T-helper 17 cell (primary cell): ENCODE measurements at places on chromosomes 11 and 22.

DNA sequence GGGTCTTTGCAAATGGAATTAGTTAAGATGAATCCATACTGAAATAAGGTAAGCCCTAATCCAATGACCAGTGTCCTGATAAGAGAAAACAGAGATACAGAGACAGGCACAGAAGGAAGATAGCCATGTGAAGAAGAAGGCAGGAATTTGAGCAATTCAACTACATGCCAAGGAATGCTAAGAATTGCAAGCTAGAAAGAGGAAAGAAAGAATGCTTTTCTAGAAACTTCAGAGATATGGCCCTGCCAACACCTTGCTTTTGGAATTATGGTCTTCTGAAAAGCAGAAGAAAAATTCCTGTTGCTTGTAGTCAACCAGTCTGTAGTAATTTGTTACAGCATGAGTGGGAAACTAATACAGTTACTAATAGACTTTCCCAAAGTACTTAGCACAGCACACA is 111.3 kb downstream of the SLC17A6 start:
- DNase-seq, result no peak

GRCh38 chr11:70263363-70263762 is 7.1 kb upstream of the PPFIA1 start:
- no peak for DNase-seq

- DNase-seq, result no peak
Measured at GRCh38 chr11:73152086-73152853, 10.2 kb upstream of the FCHSD2 start.

- no peak for DNase-seq
Measured at GRCh38 chr22:31893460-31893859, 50.9 kb upstream of the YWHAH start.

GRCh38 chr11:451738-452137 is 1.7 kb downstream of the PTDSS2 start:
- no peak for DNase-seq

GRCh38 chr11:45605051-45605450 is 60.4 kb downstream of the CHST1 start:
- no peak for DNase-seq

DNA sequence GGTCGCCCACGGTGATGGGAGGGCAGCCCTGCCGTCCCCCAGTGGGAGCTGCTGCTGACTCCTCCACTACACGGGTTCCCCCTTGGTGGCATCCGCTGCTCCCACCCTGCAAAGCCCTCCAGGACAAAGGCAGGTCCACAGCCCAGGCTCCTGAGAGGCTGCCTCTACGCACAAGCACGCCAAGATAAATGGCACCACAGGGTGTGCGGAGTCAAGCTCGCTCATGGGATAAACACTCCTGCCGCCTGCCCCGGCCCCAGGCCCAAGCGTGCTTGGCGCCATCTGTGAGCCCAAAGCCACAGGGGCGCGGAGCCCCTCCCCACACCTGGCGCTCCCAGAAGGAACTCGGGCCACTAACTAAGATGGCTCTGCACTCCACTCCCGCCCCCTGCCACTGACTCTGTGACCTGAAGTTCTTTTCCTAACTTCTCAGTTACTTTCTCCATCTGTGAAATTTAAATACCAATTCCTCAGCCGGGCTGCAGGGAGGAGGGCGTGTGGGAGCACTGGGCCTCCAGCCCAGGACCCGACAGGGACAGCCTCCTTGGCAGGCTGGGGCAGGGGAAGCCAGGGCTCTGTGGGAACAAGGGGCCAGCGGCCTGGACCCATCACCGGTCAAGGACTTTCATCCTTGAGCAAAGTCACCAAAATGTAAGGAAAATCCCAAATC is 14.9 kb downstream of the EHD1 start:
- no peak for DNase-seq

DNA sequence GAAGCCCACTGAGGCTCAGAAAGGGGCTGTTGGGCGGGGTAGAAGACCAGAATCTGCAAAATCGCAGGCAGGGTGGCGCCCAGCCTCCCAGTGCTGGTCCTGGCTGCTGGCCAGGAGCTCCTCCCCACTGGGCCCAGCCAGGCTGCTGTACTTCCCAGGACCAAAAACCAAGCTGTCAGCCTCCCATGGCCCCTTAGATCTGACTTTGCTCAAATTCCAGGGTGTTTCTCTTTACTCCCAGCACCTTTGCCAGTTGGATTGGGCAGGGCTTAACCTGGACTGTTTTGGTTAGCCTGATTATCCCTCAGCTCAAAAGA is 44.2 kb upstream of the WEE1 start:
- no peak for DNase-seq

GRCh38 chr11:130582981-130583380 is 134.5 kb downstream of the ADAMTS15 start:
- DNase-seq, result no peak

GRCh38 chr11:61447601-61448551 is 18.0 kb downstream of the SDHAF2 start:
- DNase-seq, result no peak

DNA sequence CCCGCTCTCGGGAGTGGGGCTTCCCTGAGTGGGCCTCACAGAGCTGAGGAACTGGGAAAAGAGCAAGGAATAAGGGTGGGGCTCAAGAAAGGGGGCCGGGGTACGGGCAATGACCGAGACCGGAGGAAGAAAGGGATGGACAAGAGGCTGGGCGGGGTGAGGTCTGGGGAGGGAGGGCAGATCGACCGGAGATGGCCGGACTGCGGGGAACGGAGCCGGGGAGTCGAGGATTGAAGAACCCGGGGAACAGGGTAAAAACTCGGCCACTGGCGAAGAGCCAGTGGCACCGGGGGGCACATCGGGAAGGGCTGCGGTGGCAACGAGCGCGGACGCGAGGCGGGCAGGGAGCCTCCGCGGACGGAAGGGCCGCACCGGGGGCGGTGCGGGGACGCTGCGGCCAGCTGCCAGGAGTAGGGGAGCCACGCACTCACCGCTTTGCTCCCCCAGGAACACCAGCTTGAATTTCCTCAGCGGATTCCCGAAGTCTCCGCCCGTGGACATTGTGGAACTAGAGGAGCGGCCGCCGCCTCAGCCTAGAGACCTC is 667 bp downstream of the RAB6A start:
- DNase-seq, result no peak

DNA sequence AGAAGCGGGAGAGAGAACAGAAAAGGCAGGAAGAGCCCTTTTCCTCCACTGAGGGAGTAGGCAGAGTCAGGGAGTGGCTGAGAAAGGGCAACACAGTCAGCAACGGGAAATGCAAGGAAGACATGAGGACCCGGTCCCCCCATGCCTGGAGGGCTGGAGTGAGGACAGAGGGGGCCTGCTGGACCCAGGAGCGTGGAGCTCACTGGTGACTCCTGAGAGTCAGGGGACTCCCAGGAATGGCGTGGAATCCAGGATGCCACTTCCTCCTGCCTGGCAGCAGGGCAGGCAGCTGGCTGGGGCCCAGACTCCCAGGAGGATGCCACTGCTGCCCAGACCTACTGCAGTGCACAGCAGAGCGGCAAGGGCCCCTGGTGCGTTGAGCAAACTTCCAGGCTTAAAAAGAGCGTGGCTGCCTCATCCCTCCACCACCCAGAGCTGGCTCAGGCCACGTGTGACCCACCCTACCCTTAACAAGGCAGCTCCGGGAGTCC is 11.3 kb downstream of the C11orf21 start:
- no peak for DNase-seq
